ENCODE measurements at places on chromosomes 2 and 18.
A peak's percentile ranks its signal among the peaks of the same experiment; 100 is the strongest.

DNA sequence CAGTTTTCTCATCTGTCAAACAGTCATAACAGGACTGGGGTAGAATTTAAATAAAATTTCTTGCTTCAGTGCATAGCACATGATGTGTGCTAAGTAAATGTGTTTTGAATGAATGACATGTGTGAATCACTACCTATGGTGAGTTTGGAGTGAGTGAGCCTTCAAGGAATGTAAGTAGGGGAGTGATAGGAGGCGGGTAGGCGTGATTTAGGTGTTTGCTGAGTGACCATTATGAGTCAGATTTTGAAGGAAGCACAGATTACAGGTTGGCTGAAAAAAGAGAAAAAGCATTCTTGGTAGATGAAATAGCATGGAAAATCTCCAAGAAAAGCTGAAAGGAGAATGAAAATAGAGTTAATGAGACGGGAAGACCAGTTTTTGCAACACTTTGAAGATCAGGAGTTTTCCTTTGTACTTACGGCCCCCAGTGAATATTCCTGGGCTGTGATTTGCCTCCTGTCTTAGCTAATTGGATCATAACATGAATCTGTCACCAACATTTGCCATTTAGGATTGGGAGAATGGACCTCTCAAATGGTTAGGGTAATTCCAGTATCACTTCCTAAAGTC is 136.9 kb upstream of the GATA6 start:
- DNase-seq = peak; percentile 33

DNA sequence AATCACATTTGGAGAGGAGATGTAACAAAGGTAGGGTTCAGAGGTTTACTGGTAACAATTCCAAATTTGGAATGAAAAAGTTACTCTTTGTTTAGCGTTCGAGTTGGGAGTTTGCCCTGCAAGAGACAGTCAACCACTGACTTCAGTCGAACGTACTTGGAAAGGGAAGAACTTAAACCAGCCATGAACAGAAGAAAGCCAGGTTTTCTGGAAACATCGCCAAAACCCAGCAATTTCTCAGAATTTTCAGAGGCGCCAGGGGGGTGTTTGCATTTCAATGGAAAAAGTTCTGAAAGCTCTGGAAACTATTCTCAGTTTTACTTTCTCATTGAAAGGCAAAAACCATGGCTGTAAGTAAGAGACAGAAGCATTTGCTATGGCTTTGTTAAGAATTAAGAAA is 28.5 kb upstream of the AQP4 start:
- DNase-seq = no peak

GRCh38 chr2:47282621-47283272 is 120.2 kb upstream of the MSH2 start:
- no peak for DNase-seq

GRCh38 chr2:119486196-119486827 is 38.0 kb downstream of the SCTR start:
- DNase-seq = no peak

DNA sequence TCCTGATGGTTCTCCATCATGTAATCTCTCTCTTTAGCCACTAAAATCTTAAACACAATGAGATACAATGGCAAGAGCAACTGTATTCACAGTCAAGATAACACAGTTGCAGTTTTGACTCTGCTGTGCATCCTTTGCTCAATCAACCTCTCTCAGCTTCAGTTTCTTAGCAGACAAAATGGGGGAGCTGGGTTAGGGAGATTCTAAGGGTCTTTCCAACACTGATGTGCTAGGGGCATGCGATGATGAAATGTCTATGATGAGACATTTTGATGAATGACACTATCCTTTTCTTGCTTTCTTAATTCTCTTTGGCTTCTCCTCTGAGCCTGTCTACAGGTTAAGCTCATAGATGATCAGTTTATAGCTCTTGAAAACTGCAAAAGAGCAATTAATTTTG is 1.1 kb downstream of the SERPINB10 start:
- no peak for DNase-seq

DNA sequence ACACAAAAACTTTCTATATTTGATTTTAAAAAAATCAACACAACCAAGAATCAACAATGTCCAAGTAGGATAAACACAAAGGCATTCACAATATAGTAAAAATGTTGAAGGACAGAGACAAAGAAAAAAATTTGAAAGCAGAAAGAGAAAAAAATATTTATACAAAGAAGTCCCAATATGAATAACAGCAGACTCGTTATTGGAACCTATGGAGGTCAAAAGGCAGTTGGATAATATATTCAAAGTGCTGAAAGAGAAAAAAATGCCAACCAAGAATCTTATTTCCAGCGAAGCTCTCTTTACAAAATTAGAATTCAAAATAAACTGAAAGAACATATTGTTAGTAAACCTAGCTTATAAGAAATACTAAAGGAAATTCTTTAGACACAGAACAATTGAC is 859.5 kb downstream of the LRP1B start:
- DNase-seq = peak; percentile 10

DNA sequence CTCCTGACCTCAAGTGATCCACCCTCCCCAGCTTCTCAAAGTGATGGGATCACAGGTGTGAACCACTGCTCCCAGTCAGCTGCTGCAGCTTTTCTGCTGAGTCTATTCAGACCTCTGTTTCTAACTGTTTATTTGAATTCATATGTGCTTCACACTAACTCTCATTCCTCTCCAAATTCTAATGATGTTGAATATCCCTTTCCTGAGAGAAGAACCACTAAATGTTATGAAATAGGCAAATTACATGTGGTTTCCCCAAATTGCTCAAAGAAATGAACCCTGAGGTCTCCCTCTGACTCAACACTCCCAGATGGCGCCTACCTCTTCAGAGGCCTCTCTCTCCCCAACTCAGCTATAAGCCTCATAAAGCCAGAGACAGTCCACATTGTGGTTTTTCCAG is 98.6 kb downstream of the IRS1 start:
- DNase-seq = peak; percentile 95

- DNase-seq = peak; percentile 56
Measured at GRCh38 chr18:54946149-54946581, 13.1 kb downstream of the CCDC68 start.

- no peak for DNase-seq
Measured at GRCh38 chr2:197210430-197210829, 100.2 kb downstream of the ANKRD44 start.

DNA sequence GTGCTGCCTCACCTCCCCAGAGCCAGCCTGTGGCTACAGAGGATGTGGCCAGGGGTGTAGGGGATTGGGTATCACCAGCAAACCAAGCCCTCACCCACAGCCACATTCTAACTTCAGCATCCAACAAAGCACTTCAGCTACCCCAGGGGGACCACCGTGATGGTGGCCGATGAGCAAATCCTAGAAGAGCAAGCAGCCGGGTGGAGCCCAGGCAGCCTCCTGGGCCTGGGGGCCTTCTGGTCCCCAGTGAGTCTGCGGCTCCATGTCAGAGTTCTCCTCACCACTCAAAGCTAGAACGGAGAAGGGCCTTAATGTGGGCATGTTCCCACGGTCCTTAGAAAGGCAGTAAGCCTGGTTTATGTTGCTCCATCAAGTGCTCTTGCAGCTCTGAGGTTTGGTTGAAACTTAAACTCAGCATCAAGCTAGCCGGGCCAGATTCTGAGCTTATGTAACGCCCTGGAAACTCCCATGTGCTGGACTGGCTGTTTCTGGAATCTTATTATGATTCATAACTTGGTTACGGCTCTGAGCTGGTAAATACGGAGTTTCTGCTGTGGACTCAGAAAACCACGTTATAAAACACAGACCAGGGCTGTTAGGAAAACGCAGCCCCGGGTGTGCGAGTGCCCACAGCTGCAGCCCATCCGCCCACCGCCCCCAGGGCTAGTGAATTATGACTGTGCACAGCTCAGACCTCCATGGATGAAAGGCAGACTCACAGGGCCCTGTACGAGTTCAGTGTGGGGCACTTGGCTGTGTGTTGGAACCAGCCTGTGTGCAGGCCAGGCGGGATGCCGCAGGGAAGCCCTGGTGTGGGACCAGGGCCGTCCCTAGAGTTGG is 99.8 kb downstream of the SEPTIN10 start:
- DNase-seq = peak; percentile 91
